ENCODE measurements at places on chromosomes 1 and 21. TPM values are rescaled to one million over a fixed set of nuclear protein-coding genes. Genes with fewer than 3 reads are reported as not detected.

KRTAP19-1 gene
- not detected for total RNA-seq

UCHL5 gene
- total RNA-seq, result 24.1 TPM

DNA sequence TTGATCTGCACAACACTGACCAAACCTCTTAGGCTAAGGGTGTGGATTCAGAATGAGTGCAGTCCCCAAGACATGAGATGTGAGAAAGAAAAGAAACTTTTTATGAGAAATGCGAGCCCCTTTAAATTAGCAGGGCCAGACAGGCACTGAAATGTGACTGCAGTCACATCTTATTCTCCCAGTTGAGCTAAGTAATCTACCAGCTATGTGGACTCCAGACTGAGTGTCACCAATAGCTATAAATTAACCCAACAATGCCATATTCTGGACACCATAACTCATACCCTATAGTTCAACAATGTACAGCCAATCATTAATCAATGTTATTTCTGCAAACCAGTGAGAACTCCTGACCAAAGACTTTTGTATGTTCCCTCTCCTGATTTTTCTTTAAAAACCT is 153.2 kb downstream of the COQ8A start:
- H3K27ac ChIP-seq, result no peak overlapping the region
- no peak for DNase-seq
- H3K27me3 ChIP-seq, result no peaks in the 10 kb centered on the region
- H3K36me3 ChIP-seq, result peaks cover 13% of the 10 kb centered on the region

GRCh38 chr1:240474133-240474614 is 137.8 kb downstream of the GREM2 start:
- H3K36me3 ChIP-seq, result no peaks in the 10 kb centered on the region
- no peaks in the 10 kb centered on the region for H3K27me3 ChIP-seq
- no peak for DNase-seq
- H3K27ac ChIP-seq, result no peak overlapping the region

- H3K27ac ChIP-seq, result no peak overlapping the region
- H3K4me3 ChIP-seq, result no peak overlapping the region
- no peaks in the 10 kb centered on the region for H3K36me3 ChIP-seq
- peaks cover 7% of the 10 kb centered on the region for H3K27me3 ChIP-seq
- no peak for DNase-seq
- no peaks in the 10 kb centered on the region for H3K4me1 ChIP-seq
Measured at GRCh38 chr1:245710961-245711903, 556.4 kb downstream of the KIF26B start.

- no peak overlapping the region for H3K27ac ChIP-seq
- H3K36me3 ChIP-seq, result no peaks in the 10 kb centered on the region
- no peak for DNase-seq
- H3K4me1 ChIP-seq, result peaks cover 78% of the 10 kb centered on the region
Measured at GRCh38 chr1:31757204-31757679, 6.9 kb downstream of the ADGRB2 start.

DNA sequence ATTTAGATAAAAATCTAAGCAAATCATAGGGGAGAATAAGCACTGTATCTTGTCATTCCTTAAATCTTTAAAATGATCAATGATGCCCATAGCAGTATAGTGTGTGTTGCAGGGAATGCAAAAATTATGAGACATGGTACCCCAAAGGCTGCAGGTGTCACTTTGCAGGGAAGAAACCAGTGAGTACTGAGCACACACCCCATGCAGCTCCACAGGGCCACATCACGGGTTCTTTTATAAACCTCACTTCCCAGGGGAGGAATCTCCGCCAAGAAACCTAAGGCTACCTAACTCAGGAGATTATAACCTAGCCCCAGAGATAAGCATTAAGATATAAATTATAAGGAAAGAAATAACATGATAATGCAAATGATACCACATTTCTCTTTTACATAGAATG is 115.6 kb downstream of the APP start:
- no peaks in the 10 kb centered on the region for H3K27me3 ChIP-seq
- DNase-seq, result no peak
- H3K4me3 ChIP-seq, result no peak overlapping the region
- no peak overlapping the region for H3K27ac ChIP-seq
- peaks cover 3% of the 10 kb centered on the region for H3K36me3 ChIP-seq
- peaks cover 7% of the 10 kb centered on the region for H3K4me1 ChIP-seq
